ENCODE measurements at places on chromosomes 5 and 9.

DNA sequence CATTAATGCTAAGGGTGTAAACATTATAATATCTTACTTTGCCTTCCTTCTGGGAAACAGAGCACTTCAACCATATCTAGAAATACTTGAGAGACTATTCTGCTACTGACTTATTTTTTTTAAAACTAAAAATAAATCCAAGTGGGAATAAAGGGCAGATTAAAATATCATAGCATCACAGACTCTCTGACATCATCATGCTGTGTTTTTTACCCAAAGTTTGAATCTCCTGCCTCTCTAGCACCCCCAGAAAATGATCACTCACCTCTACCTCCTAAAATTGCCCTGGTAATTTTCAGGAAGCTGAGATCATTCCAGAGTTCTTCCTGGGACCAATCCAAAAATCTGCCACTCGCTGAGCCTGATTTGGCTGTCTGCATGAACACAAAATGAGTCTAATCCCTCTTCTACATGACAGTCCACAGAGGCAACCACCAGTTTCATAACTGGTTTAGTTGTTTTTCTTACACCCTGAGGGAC lies 813.8 kb upstream of the DMAC1 start:
- no peak for DNase-seq

- no peak for DNase-seq
Observed at GRCh38 chr5:12323637-12324229, 419.5 kb upstream of the CTNND2 start.

DNA sequence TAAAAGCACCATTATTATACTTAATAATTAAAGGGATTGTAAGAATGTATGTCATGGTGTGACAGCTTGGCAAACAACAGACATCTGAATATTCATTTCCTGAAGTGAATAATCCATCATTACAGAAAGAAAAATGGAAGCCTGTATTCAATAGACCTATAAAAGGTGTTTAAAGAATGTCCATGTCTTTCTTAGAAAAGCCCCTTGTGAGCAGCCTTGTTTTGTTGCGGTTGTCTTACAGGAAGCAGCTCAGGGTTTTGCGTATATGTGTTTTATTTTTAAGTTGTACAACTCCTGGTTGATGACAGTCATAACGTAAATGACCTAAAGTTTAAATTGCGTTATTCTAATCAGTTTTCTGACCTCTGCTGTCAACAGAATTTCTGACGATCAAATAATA lies 53.8 kb downstream of the CAST start:
- DNase-seq = peak; percentile 40

- DNase-seq = no peak
Observed at GRCh38 chr5:66426259-66427138, 169.7 kb upstream of the MAST4 start.

DNA sequence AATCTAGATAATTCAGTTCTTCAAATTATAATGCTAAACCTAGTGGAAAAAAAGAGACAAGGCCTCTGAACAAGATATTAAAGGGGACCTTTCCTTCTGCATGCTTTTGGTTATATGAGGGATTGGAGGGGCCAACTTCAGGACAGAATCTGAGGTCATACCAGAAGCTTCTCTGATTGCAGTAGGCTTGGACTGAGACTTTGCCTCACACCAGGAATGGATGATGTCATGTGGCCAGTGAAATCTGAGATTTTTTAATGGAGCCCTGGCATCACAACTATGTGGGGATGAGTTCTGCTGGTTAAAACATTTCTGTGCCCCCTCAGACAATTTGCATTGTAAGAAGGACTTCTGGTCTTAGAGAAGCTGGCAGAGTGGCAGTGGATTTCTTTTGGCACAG lies 88.6 kb downstream of the ANGPTL2 start:
- DNase-seq = no peak

DNA sequence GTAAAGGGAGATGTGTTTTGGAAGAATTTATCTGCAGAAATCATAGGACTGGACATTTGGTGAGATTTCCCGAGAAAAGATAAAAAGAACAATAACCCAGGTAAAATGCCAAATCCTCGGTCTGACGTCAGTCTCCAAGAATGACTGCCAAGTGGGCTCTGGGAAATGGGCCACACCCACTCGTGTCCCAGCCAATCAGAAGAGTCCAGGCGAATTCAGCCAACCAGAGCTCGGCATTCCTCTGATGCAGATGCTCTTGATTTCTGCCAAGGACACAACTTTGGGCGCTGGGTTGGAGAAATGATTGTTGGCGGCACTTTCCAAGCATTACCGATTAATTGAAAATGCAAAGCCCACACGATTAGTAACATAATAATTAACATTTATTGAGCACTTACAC lies 73.3 kb downstream of the FGF18 start:
- no peak for DNase-seq

GRCh38 chr5:129609710-129610109 lies 138.2 kb upstream of the MINAR2 start:
- no peak for DNase-seq

- no peak for DNase-seq
Observed at GRCh38 chr5:137453483-137454080, 45.5 kb downstream of the SPOCK1 start.

- no peak for DNase-seq
Observed at GRCh38 chr5:125856949-125857348, 566.3 kb upstream of the GRAMD2B start.

GRCh38 chr9:119114681-119115080 lies 254.6 kb downstream of the BRINP1 start:
- DNase-seq = no peak

GRCh38 chr9:23849379-23850035 lies 23.5 kb upstream of the ELAVL2 start:
- no peak for DNase-seq

DNA sequence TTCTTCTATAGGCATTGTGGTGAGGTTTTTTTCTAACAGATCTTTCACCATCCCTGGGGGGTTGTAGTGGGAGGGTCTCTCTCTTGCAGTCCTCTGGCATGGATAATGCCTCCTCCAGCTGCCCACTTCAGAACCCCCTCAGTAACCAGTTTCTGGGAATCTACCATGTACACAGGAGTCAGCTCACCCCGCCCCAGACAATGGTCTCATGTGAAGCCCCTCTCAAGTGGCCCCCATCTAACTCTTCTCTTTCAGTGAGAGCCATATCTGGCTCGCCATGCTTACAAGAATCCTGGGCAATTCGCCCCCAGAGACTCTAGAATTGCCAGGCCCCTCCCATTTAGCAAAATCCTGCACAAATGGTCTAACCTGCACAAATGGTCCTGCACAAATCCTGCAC lies 144.4 kb upstream of the FSTL4 start:
- DNase-seq = no peak

DNA sequence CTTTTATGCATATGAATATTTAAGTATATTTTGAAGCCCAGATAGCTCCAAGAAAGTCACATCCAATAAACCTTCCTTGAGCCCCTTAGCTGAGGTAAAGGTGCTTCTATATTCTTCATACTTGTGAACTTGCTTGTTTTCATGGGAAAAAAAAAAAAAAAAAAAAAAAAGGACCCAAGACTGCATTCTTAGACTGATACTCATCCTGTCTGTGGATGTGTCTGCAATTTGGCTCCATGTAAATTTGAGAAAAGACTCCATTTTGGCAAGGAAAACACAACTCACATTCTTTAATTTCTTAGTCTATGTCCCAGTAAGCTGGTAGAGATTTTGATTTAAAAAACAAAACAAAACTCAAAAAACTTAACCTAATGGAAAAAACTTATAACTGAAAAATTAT lies 238.3 kb downstream of the FBXL17 start:
- DNase-seq = no peak

DNA sequence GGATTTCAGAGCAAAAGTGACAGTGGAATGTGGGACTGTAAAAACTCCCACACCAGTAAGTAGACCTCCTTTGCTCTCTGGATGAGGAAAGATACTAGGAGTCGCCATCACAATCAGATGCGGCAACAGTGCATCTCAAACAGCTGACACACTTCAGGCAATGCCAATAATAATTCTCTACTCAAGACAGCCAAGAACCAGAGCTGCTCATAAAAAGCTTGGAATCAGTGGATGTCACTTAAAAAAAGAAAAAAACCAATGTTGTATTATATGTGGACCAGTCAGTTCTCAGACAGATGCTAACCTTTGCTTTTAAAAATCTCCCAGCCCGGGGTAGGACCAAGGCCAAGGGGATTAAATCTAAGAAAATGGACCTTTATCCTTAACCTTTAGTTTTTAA lies 185.0 kb downstream of the GNA14 start:
- no peak for DNase-seq

GRCh38 chr5:109865637-109866036 lies 175.9 kb downstream of the MAN2A1 start:
- no peak for DNase-seq

DNA sequence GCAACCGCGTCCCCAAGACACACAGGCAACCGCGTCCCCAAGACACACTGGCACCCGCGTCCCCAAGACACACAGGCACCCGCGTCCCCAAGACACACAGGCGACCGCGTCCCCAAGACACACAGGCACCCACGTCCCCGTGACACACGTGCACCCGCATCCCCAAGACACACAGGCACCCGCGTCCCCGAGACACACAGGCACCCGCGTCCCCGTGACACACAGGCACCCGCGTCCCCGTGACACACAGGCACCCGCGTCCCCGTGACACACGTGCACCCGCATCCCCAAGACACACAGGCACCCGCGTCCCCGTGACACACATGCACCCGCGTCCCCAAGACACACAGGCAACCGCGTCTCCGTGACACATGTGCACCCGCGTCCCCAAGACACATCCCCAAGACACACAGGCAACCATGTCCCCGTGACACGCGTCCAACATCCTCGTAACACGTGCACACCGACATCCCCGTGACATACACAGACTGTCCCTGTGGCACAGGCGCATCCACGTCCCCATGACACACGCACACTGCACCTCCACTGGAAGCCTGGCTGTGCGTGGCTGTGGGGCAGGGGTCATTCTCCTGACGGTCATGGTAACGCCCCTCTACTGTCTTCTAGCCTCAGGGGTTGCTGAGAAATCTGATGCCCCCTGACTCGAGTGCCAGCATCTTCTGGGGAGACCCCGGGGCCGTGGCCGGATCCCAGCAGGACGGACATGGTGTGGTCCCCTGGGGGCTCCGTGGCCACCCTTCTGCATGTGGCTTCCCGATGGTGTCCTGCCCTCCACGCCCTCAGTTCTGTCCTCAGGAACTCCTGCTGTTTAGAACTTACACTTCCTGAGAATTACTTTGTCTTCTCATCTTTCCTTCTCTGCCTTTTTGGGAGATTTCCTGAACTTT lies 24.1 kb downstream of the EXD3 start:
- DNase-seq = no peak

DNA sequence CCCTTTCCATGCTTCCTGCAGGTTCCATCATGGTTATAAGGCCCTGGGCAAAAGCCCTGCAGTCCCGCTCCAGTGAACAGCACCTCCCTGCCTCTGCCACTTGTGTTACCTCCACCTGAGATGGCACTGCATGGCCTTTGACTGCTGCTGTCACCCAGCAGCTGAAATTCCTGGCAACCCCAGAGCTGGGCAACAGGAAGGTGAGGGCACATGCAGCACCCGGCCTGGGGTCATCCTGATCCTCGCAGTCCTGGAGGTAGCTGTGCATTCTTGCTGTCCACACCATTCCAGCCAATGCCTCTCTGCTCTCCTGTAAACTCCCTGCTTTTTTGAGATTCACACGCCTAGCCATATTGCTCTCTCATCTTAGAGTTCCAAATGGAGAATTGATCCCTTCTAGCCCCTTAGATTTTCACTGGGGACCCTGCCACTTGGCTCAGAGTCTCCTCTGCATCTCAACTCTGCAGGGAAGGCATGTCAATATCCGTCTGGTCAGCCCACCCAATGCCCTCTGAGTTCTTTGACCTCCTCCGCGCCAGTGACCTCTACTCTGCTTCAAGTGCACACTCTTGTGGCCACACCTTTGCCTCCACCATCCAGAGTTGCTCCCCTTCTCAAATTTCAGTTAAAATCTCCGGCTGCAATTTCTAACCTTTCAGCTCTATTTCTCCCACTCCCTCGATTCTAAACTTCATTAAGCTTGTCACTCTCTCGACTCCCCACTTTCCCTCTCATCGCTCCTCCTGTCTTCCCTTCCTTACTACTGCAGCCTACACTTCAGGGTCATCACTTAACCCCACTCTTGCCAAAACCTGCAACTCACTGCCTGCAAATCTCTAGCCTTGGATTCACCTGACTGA lies 93.4 kb downstream of the ANKH start:
- DNase-seq = no peak

- DNase-seq = no peak
Observed at GRCh38 chr5:107408564-107408963, 262.2 kb downstream of the EFNA5 start.

GRCh38 chr9:110016340-110016739 lies 191.6 kb downstream of the C9orf152 start:
- DNase-seq = no peak

GRCh38 chr5:34474573-34475021 lies 181.5 kb upstream of the RAI14 start:
- peak; percentile 41 for DNase-seq

- DNase-seq = no peak
Observed at GRCh38 chr5:143139585-143139984, 263.9 kb downstream of the NR3C1 start.

GRCh38 chr9:125659201-125659840 lies 47.7 kb downstream of the MAPKAP1 start:
- no peak for DNase-seq

DNA sequence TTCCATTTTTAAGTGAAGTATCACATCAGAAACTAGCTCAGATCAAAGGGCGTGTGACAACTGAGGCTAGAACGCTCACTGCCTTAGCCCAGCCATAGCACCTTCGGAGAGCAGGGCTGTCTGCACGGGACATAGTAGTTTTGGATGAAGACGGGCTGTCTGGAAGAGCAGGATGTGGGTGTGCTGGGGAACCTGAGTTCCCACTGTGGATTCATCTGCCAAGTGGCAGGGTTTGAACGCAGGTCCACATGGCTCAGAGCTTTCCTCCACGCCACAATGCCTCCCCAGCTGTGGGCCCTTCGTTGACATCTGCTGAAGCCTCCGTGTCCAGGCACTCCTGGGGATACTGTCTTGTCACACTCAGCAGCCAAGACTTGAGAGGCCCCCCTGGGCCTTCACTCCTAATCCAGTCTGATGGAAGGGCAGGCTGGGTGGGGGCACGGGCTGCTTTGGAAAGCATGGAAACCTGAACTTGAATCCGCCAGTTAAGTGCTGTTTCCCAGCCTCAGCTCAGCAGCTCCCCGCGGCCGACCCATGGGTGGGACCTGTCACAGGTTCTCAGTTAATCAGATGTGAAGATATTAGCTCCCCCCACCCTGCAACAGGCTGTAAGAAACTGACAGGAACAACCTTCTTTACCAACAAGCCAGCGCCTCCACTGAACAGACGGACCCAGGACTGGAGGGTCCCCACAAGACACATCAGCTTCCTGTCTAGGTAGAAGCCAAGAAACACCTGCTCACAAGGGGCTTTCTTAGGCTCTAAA lies 228.1 kb downstream of the FANCC start:
- DNase-seq = no peak

GRCh38 chr5:154254896-154255295 lies 64.4 kb downstream of the GALNT10 start:
- DNase-seq = no peak

DNA sequence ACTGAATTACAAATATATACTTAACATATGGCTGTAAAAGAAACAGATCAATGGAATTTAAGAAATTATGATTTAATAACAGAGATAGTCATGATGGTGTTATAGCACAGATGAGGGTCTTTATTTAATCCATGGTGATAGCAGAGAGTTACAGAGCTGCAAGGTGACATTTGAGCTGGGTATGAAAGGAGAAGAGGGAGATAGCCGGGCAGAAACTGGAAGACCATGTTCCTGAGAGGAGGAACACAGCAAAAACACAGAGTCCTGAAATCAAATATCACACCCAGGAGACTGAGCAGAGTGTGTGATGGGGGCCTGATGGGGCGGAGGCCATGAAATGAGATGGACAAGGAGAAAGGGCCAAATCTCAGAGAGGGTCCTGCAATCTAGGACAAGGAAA lies 163.4 kb downstream of the PJA2 start:
- DNase-seq = no peak

Data from CD4-positive, alpha-beta T cell treated with Interleukin-4 for 4 hours (primary cell).